ENCODE measurements at places on chromosomes 6 and 20.

GRCh38 chr6:90040931-90041330 is 146.7 kb downstream of the GJA10 start:
- no peak for DNase-seq

GRCh38 chr6:169891846-169892245 is 140.4 kb downstream of the ERMARD start:
- DNase-seq = no peak

DNA sequence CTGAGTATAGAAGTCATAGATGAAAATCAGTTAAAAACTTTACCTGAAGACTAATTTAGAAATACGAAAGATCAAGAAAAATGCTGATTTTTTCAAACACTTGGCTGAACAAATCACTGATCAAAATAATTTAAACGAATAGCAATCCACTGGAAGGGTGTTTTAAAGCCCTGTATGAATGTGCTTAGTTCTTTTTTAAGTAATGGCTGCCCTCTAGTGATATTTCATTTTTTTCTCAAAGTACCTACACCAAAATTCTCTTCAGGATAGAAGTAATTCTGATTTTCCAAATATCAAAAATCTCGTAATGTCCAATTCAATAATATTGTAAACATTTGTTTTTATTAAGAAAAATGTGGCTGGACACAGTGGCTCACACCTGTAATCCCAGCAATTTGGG is 32.5 kb downstream of the AKAP7 start:
- peak; percentile 11 for DNase-seq

DNA sequence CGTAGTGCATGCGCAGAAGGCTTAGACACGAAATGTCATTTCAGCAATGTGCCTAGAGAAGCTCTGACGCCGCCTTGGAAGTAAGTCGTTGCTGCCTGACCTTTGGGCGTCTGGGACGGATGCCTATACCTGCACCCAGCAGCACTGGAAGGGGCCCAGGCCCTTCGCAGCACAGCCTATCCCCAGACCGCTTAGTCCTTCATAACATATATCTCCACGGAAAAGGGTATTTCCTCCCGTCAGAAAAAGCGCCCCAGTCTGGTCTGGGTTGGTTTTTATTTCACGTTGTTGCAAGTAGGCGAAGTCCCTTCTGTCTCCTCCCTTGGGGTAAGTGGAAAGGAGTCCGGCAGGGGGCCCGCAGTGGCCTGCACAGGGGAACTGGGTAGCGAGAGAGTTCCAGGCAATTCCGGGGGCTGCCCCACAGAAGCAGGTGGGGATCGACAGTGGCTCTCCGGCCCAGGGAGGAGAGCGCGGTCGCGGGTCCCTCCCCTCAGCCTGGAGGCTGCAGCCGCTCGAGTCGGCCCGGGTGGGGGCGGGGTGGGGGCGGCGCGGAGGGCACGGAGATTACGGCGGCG is 559 bp upstream of the EYA4 start:
- no peak for DNase-seq

DNA sequence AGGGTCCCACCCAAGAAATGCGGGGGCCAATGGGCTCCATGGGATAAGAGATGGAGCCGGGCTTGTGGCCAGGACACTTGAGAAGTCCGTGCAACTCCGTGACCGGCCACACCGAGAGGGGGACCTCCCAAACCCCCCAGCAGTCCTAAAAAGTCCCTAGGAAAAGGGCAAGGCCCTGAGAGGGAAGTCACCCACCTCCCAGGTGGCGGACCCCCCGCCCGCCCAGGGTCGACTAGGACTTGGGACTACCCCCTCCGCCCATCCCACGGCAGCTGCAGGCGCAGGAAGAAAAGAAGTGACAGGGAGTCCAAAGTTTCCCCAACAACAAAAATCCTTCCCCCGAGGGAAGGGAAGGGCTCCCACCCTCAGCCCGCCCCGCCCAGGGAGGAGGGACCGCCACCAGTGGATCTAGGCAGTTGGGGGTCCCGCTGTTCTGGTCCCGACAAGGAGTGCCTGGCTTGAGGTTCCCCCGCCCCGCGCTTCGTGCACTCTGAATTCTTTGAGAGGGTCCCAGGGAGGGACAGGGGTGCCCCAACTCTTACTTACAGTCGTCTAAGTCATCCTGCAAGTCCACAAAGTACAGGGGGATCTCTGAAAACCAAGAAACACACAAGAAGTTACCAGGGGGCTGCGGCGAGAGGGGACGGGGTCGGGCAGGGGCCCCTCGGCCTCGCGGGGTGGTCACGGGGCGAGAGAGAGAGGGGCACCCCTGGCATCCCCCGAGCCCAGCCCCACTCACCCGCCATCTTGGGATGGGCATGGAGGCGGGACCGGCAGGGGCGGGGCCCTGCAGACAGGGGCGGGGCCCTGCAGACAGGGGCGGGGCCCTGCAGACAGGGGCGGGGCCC is 611 bp upstream of the RAB22A start:
- no peak for DNase-seq

- peak; percentile 11 for DNase-seq
These were observed 48.9 kb downstream of the SLC2A12 start for GRCh38 chr6:134003542-134003951.

DNA sequence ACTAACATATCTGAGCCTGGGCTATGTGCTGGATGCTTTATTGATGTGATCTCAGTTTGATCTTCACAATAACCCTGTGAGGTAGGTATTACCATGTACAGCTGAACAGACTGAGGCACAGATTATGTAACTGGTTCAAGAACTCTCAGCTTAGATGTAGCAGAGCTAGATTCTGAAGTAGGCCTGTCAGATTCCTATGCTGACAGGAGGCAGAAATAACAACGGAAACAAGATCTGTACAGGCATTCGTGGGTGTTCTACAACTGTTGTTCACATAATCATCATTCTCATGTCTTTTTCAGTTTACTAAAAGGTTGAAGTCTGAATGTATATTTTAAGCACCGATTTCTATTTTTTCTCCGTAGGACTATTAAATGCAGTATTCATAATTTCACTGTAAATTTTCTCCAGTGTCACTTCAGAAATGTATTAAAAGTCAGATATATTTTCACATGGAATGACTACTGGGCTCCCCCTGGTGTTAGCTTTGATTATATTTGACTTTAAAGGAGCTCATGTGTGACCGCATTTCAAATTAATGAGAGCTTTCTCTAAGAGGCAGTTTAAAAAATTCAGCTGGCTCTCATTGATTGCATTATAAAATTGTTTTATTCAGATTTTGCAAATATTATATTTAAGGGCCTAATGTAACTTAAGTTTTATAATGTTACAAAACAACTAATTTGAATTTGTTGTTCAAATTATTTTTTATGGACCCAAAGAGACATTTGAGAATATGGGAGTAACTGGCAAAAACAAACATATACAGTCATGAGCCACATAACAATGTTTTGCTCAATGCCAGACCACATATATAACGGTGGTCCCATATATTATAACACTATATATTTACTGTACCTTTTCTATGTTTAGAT is 36.4 kb upstream of the SLC17A4 start:
- DNase-seq = peak; percentile 58

DNA sequence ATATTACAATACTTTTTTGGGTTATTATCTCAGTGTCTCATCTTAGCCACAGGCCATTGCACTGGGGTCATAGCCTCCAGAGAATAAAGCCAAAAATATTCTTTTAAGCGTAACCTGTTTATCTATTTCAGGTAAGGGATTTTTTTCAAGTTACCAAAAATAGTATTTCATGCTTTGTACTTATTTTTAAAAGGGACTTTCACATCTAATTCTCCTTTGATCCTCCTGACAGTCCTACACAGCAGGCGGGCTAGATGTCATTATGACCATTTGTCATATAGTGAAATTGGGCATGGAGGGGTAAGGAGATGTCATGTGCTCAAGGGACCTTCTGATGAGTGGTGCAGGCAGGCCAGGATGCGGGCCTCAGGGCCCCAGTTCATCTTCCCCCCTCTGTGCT is 68.9 kb downstream of the TBC1D7 start:
- DNase-seq = no peak

DNA sequence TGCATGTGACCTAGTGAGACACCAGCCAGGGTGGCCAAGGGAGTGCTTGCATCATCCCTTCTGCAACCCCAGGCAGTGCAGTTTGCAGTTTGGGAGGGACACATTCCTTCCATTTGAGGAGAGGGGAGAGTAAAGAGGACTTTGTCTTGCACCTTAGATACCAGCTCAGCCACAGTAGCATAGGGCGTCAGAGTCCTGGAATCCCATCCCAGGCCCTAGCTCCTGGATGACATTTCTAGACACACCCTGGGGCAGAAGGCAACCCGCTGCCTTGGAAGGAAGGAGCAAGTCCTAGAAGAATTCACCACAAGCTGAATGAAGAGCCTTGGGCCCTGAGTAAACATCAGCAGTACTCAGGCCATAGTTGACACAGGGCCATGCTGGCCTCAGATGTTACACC is 680.4 kb upstream of the IMPG1 start:
- no peak for DNase-seq

DNA sequence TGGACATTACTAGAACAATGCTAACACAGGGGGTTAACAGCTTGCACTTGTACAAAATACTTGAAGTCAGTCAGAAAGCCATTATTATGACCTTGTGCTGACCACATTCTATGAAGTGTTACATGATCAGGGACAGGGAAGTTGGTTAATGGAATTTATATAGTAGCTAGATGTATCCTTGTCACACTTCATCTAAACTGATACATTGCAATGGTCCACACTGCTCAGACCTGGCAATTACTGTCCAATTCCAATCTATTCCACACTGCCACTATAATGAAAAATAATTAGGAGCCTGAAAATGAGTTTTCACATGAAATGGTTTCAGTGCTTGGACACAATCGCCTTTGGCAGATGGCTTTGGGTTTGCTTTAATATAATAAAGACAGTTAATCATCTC is 850.8 kb downstream of the EPHA7 start:
- no peak for DNase-seq

DNA sequence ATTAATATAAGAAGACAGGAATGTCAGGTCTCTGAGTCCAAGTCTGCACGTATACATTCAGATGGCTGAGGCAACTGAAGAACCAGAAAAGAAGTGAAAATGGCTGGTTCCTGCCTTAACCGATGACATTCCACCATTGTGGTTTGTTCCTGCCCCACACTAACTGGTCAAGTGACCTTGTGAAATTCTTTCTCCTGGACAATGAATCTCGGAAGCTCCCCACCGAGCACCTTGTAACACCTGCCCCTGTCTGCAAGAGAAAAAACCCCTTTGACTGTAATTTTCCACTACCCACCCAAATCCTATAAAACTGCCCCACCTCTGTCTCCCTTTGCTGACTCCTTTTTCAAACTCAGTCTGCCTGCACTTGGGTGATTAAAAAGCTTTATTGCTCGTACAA is 140.4 kb downstream of the SYNE1 start:
- no peak for DNase-seq

DNA sequence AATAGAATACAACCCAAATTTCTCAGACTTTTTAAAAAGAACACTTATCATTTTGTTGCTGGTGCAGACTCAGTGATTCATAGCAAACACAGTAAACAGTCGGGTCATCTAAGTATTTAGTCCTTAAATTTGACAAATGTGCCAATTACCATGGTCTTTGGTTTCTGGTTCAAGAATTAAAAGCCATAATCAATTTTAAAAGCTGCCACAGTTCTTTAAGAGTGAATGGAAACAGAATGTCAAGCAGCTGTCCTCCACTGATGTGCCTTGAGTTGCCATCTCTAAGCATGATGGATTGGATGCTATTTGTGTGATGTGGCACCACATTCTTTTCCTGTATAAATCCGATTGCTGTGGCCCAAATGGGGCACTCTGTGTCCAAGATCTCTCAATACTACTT is 67.2 kb upstream of the MLIP start:
- DNase-seq = no peak

DNA sequence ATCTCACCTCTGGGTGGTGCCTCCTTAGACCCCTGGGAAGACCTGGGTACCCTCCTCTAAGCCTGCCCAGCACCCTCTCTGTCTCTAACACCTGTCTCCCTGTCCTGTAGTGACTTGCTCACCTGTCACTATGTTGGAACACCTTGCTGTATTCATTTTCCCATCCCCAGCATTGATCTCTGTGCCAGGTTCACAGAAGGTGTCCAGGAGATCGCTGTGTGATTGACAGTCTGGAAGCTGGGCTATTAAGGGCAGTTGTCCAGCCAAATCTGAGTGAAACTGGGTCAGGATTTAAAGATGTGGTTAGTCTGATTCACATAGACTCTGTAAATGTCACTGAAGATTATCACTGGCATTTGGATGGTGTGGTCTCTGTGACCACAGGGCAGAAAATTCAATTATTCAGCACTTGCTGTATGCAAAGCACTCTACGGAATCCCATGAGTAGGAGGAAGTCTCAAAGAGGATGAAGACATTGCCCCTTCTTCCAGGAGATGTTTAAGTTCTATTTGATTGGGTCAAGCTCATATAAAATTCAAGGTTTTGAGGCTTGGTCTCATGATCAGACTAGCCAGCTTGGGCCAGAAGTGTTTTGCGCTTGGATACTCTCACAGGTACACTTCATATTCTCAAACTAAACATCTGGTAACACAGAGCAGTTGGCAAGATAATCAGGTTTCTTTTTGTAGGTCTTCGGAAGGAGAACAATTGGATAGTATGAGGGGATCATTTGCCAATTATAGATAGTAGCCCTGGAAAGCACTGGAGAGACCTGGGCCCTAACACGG is 57.8 kb upstream of the TAGAP start:
- DNase-seq = no peak

- no peak for DNase-seq
These were observed 198.6 kb downstream of the UST start for GRCh38 chr6:148945301-148946021.

DNA sequence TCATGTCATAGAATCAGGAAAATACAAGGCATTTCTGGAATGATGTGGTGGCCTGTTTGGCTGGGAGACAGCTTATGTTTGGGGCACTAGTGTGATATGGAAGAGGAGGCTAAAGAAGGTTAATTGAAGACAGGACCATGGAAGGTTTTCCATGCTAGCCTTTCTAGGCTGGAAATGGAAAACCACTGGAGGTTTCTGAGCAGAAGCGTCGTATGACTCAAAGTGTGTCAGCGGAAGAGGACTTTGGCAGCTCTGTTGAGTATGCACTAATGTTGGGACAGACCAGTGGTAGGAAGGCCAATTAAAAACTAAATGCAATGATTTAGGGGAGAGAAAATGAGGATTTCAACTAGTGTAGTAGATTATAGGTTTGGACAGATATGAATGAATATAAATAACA is 413.1 kb downstream of the PLCB1 start:
- no peak for DNase-seq

DNA sequence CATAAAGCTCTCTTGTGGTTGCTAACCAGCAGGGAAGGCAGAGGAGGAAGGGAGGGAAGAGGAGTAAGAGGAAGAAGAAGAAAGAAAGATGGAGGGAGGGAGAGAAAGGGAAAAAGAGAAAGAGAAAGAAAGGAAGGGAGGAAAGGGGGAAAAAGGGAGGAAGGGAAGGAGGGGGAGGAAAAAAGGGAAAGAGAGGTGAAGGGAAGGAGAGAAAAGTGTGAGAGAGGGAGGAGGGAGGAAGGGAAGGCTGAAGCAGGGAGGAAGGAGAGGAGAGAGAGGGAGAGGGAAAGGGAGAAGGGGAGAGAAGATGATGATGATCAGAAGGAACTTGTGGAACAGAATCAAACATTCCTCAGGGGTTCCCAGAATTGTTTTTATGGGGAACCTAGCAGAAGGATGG is 57.5 kb upstream of the TOX2 start:
- DNase-seq = no peak

GRCh38 chr20:45467861-45468260 is 1.7 kb upstream of the WFDC2 start:
- peak; percentile 62 for DNase-seq
